ENCODE measurements at places on chromosomes 3 and 15.

DNA sequence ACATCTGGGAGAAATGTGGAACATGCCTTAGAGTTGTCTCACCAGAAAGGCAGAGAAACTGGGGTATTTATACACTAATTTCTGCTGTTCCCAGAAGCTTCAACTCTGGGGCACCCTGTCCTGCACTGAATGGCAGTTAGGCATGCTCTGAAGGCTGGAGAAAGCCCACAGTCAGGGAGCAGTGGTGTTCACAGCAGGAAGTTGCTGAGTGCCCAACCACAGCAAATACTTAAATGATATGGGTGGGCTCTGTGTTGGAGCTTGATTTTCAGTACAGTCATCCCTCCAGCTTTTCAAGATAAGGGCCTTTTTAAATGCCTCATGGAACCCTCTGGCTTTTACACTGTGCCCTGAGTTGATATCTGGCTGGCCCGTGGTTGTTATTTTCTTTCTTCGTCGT is 38.7 kb upstream of the RASGRF1 start:
- no peak for DNase-seq

GRCh38 chr15:96341513-96342405 is 11.3 kb downstream of the NR2F2 start:
- DNase-seq: no peak

DNA sequence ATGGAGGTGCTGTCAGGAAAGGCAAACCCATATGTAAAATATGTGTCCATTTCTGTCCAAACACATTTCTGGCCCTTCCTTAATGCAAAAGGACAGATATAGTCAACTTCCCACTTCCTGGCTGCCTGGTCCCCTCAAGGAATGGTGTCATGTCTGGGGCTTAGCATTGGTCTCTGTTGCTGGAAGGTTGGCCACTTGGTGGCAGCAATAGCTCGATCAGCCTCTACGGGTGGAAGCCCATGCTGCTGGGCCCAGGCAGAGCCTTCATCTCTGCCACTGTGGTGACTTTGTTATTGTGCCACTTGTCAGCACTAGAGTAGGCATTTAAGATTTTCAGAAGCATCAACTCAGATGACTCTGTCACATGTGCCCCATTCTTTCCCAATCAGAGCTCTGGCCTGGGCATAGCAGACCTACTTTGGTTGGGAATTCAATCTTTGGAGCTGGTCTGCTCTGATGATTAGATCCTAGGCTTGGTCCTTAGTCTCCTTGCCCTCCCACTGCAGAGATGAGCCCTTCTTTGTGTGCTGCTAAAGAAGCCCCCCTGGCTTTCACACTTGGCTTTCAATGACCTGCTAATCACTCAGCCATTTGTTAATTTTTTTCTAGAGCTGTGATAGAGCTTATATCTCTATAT is 51.0 kb upstream of the SPSB4 start:
- DNase-seq: peak; percentile 61

DNA sequence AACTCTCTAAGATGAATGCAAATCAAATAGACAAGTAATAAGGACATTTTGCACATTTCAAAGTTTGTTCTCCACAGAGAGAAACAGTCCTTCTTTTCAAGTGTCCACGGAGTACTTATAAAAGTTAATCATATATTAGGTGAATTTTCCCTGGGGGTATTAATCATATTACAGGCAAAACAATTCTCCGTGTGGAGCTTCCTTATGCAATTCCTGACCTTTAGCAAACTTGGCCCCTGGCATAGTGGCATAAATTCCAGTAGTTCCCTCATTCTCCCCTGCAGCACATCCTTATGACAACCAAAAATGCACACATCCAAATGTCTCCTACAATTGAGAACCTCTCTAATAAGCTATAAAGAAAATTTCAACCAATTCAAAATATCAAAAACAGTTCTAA is 34.4 kb downstream of the FSIP1 start:
- DNase-seq: no peak

DNA sequence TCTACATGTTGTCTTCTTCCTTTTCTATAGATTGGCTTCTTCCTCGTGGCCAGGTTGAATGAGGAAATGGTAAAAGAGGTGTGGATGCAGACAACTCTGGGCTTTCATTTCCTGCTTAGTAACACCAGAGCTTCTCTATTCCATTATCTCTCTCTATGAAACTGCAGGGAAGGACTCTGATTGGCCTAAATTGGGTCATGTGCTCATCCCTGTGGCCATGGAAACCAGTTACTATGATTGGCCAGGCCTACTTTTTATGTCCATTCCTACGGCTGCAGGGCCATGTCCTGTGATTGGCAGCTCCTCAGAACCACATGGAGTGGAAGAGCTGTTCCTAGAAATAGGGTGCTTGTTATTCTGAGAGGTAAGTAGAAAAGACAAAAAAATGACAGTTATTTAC is 486.9 kb upstream of the ADAMTS9 start:
- no peak for DNase-seq

DNA sequence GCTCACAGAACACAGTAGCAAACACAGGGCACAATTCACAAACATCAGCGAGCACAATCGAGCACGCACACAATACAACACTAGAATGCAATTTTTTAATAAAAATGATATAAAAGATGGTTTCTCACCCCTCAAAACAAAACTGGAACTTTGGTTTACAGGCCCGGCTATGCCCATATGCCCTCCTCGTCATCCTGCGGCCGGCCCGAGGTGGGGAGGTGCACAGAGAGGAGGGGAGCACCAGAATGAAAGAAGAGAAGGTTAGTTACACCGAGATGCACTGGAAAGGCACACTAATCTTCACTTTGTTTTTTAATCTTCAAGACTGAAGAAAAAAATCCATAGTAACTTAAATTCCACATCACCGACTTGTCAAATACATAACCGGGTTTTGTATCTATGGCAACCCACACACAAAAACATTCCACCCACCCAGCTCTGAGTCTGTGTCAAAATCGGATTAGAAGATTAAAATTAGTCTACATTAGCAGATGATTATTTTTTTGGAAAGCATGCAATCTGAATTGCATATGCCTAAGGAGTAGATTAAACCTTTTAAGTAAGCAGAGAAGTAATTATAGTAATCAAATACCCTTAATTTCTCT is 196.7 kb upstream of the WNT5A start:
- DNase-seq: no peak

DNA sequence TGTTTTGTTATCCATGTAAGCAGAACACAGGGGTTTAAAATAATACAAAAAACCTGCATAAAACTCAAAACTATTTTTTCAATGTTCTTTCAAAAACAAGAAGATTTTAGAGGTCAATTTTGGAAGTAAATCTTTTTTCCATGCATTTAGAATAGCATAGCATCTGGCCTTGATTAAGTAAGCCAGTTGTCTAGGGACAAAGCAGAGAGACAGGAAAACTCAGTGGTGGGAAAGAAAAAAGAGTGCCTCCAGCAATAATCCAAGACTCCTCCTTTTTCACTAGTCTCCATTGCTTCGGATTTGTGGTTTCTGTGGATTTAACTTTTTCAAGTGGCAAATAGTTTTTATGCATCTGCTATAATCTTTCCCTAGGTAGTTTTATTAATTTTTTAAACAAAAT is 88.9 kb downstream of the SUCNR1 start:
- DNase-seq: no peak

GRCh38 chr3:124999897-125000435 is 55.8 kb downstream of the HEG1 start:
- DNase-seq: no peak

DNA sequence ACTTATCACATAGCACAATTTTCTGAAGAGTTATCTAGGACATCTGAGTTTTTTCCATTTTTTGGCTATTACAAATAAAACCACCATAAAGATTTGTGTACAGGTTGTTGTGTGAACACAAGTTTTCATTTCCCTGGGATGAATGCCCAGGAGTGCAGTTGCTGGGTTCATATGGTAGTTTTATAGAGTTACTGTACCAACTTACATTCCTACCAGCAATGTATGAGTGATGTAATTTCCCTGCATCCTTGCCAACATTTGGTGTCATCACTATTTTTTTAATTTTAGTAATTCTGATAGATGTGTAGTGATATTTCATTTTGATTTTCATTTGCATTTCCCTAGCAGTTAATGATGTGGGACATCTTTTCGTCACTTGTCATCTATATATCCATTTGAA is 20.5 kb downstream of the FILIP1L start:
- no peak for DNase-seq

DNA sequence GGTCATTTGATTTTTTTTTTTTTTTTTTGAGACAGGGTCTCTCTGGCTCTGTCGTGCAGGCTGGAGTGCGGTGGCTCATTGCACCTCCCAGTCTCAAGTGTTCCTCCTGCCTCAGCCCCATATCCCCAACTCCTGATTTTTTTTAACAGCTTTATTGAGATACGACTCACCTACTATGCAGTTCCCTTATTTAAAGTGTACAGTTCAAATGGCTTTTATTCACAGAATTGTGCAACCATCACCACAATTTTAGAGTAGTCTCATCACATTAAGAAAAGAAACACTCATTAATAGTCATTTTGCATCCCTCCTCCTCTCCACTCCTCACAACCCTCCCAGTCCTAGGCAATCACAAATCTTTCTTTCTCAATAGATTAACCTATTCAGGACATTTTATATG is 1.9 kb upstream of the TRA2B start:
- DNase-seq: no peak

DNA sequence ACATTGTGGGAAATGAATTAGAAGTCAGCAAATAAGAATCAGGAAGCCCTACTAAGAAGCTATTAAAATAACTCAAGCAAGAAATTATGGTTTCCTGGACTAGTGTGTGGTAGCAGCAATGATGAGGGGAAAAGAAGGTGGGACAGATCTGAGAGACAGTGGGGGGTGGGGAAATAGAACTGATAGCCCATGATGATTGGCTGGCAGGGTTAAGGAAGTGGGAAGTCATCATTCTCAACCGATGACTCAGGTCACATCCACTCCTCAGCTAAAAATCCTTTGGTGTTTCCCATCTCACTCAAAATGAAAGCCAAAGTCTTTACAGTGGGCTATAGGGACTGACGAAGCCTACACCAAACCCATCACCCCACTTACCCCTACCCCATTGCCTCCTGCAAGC is 153.9 kb upstream of the ARHGEF26 start:
- no peak for DNase-seq

GRCh38 chr15:77897896-77898406 is 179.6 kb downstream of the TBC1D2B start:
- DNase-seq: peak; percentile 31

GRCh38 chr15:26974120-26974780 is 3.3 kb downstream of the GABRG3 start:
- DNase-seq: no peak

- no peak for DNase-seq
These were observed 39.5 kb downstream of the ITPR1 start for GRCh38 chr3:4532535-4533112.

DNA sequence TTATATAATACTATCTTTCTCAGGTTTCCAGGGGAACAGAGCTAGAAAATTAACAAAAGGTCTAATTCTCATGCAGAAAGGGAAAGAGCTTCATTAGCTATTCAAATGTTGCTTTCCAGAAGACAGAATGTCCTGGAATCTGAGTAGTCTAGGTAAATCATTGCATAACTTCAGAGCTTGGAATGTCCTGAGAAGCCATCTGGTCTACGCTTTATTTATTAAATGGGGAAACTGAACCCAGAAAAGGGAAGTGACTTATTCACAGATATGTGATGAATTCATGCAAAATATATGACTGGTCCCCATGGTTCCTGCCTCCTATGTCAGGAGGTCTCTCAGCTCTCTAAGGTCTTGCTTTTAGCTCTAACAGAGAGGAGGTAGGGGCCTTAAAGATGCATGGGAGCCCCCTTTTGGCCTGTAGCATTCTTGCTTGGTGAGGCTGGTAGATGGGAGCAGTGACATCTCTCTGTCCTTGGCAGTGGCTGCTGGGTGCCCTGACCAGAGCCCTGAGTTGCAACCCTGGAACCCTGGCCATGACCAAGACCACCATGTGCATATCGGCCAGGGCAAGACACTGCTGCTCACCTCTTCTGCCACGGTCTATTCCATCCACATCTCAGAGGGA is 99.2 kb downstream of the CEMIP start:
- DNase-seq: no peak

DNA sequence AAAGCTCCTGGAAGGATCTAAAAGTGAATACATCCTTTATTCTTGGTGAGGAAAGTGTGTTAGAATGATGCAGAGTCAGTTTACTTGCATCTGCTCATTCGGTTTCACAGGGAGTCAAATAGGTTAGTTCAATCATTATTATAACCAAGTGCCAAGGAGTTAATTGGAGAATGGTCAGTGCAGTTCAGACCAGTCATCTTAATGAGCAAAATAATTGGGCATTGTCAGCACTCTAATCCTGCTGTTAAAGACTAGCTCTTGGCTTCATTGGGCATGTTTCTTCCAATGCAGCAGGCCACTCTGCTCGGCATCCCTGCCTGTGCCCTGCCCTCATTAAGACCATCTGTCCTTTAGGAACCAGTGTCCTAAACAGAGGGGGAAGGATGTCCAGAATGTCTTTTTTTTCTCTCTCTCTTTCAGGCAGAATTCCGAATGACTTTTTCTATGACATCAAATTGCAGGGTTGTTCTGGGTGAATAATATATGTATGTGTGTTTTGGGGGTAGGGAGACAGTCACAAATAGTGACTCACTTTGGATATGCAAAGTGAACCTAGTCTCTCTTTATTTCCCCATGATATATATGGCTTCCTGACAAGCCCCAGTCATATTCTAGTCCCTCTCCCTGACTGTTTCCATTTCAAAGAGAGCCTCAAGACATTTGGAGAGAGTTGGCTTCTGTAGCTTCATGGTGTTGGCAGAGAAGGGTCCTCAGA is 205.4 kb upstream of the TRIM42 start:
- DNase-seq: no peak

DNA sequence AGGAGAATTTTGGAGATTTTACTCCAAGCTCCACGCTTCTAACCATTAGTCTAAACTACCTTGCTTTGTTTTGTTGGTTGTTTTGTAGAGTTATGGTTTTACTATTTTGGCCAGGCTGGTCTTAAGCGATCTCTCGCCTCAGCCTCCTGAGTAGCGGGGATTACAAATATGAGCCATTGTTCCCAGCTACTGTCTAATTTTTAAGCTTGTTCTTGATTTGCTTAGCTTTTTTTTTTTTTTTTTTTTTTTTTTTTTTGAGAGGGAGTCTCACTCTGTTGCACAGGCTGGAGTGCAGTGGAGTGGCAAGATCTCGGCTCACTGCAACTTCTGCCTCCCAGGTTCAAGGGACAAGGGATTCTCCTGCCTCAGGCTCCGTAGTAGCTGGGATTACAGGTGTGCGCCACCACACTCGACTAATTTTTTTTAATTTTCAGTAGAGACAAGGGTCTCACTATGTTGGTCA is 28.5 kb downstream of the EFCAB12 start:
- DNase-seq: no peak

DNA sequence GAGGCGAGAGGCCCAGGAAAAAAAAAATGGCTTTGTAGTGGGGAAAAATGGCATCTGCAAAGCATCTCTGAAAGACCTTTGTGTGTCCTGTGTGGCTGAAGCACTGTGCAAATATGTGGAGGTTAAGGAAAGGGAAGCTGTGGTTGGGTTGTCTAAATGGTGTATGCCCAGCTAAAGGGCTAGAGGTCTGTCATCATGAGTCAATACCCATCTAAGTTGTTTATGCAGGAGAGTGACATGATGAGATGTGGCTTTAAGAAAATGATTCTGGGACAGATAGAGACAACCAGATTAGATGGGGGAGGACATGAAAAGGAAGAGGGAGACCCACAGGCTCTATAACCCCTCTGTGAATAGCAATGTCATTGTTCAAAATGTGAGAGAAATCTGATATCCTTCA is 280.7 kb downstream of the MFSD1 start:
- DNase-seq: no peak

GRCh38 chr3:123635217-123635616 is 50.4 kb upstream of the HACD2 start:
- no peak for DNase-seq

GRCh38 chr3:40207796-40208195 is 101.7 kb upstream of the EIF1B start:
- no peak for DNase-seq

All from left lung (tissue), 14 donors.